NCI-H510A treated with DMSO at 0.1 percent for 48 hours (cell line): ENCODE measurements at places on chromosomes 7 and 10.

DNA sequence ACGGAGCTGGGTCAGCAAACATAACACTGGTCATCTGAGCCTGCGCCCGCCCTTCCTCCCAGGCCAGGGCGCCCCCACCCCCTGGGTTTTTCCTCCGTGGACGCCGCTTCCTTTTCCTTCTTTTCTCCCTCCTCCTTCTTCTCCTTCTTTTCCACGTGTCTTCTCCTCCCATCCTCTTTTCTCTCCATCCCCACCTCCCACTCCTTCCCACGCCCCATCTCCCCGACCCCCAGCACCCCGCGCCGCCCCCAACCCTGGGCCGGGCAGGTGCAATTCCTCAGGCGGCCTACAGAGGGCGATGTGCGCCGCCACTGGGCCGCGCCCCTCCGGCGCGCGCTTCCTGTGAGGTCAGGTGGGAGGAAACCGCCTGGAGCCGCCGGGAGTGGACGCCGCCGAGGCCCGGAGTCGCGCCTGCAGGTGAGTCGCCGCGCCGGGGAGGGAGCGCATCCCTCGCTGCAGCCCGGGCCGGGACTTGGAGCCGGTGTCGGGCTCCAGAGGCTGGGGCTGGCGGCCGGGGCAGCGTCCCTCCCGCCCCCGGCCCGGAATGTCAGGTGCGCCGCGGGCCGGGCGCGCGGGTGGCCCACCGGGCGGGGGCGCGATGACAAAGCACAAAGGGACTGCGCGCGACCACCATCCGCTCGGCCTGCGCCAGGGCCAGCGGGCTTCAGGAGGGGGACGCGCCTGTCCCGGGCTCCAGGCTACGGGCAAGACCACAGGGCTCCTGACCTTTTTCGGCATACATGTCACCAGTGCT, at the start of gene FAM241B:
TSS of gene FAM241B (plus strand) at position 351 of the 754 bp plus-strand sequence. CDS start 1,497 bp downstream, outside the sequence.
- peak; percentile 64 for DNase-seq

DNA sequence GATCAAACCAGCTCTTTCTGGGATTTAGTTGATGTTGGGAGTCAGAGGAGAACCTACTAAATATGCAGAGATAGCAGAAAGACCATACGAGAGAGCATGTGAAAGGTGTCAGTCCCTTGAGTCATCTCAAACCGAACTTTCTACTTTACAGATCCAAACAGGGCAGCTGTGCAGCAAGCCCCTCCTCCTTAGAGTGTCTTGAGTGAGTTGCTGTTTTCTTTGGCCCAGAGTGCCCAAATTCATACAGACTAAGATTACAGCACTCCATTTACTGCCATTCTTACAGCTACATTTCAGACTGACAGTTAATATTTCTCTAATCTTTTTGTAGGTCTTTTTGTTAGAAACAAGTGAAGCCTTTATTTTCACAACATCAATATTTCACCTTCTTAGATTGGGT, 53.4 kb downstream of the NRCAM start:
- no peak for DNase-seq

- DNase-seq: no peak
These were observed 64.1 kb upstream of the MALRD1 start for GRCh38 chr10:18984531-18984930.

GRCh38 chr7:131026297-131027000, 292.4 kb upstream of the KLF14 start:
- no peak for DNase-seq

- DNase-seq: peak; percentile 89
These were observed 5.0 kb downstream of the NIPSNAP2 start for GRCh38 chr7:55969391-55969790.

GRCh38 chr10:128180843-128181242, 54.6 kb upstream of the MKI67 start:
- no peak for DNase-seq

- DNase-seq: no peak
These were observed 5.6 kb downstream of the AVL9 start for GRCh38 chr7:32500922-32501341.

DNA sequence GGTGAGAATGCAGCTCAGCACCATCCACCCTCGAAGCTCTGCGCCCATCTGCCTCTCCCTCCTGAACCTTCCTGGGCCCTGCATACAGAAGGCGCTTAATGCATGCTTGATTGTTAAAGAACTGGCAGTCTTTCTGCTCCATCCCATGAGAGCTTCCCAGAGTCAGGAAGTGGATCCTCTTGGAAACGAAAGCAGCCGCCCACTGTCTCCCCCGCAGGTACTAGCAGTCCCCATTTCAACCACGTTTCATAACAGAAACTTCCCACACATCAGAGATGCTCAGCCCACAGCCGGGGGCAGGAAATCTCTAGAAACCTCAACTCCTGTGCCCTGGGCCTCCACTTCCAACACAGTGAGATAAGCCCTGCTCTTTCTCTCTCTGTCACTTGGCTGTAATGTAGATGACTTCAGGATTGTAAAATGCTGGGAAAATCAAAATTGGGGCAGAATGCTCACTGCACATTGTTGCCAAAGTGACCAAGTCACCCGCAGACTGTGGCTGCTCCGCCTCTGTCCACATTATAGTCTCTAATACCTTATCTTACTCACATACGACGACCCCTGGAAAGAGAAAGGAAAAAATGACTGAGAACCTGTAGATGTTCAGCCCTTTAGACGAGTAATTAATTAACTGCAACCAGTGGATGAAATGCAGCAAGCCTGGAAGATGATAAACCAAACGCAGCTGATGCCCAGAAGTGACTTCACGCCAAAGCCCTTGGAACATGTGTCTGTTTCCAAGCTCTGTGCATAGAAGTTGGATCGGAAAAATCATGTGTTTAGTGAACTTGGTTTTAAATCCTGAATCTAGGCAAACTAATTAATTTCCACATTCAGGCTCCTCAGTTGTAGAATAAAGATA, 28.5 kb downstream of the GSDME start:
- DNase-seq: no peak

GRCh38 chr7:47635091-47636080, 53.5 kb upstream of the TNS3 start:
- peak; percentile 94 for DNase-seq

- DNase-seq: no peak
These were observed 22.2 kb downstream of the CDNF start for GRCh38 chr10:14815681-14816080.

DNA sequence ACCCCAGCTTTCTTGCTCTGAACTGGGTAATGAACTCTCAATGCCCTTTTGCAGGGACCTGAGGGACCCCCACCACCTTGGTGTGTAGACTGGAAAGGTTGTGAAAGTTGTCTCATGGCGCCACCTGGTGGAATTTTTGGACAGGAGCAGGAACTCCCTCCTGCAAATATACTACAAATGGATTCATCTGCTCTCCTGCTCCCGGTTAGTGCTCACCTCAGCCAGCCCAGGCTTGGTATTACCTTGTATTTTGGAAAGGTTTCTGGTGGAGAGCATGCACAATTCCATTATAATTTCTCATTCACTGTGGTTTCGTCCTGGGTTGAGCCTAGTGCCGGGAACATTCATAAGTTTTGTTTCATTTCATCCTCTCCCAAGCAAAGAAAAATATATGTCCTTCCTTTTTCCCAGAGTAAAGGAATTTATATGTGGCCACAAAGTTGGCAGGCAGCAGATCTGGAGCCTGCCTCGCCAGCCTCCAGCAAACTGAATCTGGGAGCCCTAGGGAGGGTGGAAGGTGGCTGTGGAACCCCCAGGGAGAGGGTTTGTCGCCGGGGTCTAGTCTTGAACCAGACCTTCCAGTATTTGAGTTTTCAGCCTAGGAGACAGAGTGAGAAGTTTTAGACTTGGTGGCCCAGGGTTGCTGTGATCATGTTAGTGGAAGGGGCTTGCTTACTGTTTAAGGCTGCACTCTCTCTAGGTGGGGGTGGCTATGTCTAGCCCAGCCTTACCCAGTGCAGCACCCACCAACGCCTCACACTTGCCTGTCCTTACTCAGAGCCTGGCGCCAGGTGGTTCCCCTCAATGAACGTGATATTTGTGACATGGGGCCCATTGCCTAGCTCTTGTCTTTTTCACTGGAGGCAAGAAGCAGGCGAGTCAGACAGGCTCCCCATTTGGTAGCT, 9.5 kb downstream of the FAM241B start:
- DNase-seq: peak; percentile 53

- DNase-seq: no peak
These were observed 161.2 kb upstream of the FAM3C start for GRCh38 chr7:121557034-121557892.

GRCh38 chr7:85776691-85777345, 590.0 kb upstream of the SEMA3D start:
- no peak for DNase-seq

GRCh38 chr7:143435266-143435665, 8.0 kb upstream of the TAS2R60 start:
- no peak for DNase-seq

GRCh38 chr10:44385696-44386441, 972 bp upstream of the CXCL12 start:
- no peak for DNase-seq

GRCh38 chr10:87523731-87524130, 19.0 kb downstream of the MINPP1 start:
- DNase-seq: no peak

- no peak for DNase-seq
These were observed 20.7 kb downstream of the SKAP2 start for GRCh38 chr7:26843705-26844104.

GRCh38 chr7:108076156-108076555, 54.0 kb downstream of the LAMB4 start:
- no peak for DNase-seq

- no peak for DNase-seq
These were observed 26.9 kb downstream of the CCDC6 start for GRCh38 chr10:59879363-59879913.

GRCh38 chr7:99142727-99143520, 984 bp downstream of the SMURF1 start:
- DNase-seq: peak; percentile 14

DNA sequence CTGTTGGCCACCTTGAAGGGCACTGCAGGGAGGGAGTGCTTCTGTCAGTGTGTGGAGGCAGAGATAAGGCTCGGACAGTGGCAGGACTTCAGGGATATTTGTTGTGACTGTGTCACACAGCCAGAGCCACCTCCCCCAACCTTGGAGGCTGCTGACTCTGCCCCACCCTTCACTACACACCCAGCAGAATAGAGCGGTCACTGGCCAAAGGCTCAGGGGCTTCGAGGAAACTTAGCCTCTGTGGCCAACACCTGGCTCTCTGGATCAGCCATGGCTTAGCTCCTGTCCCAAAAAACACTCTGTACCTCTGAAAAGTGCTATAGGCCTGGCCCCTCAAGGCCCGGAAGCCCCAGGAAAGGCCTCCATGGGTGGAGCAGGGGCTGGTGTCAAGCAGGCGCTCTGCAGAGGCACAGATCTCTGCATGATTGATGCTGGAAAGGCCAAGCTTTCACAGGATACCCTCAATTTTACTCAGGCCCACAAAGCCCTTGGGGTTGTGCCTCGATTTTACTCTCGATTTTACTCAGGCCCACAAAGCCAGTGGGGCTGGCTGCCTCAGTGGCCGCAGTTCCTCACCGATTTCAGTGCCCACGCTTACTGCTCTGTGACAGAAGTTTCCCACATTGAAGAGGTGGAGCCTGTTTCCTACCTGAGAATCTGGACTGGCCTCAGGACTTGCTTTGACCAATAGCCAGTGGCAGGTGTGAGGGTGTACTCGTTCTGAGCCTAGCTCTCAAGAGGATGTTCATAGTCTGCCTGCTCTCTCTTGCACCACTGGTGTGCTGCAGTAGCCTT, 113.2 kb upstream of the GPR26 start:
- no peak for DNase-seq

GRCh38 chr7:96034940-96035727, 262.8 kb downstream of the DYNC1I1 start:
- DNase-seq: peak; percentile 2
